GM12892 (cell line): ENCODE measurements at places on chromosomes 12 and 14.

DNA sequence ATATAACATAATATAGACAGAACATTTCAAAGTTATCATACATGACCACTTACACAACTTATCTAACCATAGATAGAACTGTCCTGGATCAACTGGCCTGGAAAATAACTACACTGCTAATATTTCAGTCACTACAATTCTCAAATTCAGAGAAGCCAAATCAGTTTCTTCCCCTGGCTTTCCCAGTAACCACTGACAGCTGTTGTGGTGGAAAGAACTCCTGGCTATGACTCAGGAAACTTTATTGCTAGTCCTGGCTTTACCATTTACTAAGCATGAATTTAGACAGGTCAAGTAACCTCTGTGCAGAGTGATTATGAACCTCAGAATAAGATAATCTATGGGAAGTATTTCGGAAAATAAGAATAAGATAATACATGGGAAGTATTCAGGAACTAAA is 244.9 kb upstream of the DIO2 start:
- no peak for DNase-seq

GRCh38 chr12:51377099-51377984 is 13.9 kb downstream of the GALNT6 start:
- DNase-seq: no peak

- no peak for DNase-seq
These were observed 883.7 kb upstream of the TMEM132C start for GRCh38 chr12:127383281-127383680.

- DNase-seq: no peak
These were observed 34.7 kb downstream of the KCNA5 start for GRCh38 chr12:5078423-5078822.

DNA sequence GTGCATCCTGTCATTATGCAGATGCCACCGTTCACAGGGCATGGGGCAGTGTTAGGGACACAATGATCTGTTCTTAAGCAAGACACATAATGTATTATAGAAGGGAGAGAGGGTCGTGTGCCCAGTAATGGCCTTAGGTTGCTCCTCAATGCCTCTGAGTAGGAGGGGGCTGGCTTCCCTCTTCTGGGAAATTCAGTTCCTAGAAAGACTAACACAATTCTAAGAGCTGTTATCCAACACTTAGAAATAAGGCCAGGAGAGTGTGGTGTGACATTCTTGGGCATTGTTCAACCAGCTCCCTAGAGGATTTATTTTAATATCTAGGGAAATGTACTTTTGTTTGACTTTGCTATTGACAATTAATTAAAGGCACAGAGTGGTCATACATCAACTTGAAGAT is 118.5 kb downstream of the ADCK1 start:
- DNase-seq: no peak

DNA sequence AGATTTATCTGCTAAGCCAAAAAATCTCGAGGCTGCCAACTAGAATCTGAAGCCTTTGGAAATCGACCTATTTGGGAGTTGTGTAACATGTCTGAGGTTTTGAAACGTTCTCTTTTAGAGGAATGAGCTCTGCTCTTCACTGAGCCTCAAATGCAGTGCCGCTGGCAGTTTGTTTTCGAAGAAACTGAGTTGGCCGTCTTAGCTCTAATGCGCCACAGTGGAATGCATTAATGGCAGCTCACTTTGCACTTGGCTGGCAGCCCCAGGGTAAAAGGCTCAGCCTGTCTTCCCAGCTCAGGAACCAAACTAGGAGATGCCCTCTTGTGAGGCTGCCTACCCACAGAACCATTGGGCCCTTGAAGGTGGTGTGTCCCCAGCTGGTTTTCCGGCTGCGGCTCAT is 53.8 kb downstream of the SFSWAP start:
- no peak for DNase-seq

DNA sequence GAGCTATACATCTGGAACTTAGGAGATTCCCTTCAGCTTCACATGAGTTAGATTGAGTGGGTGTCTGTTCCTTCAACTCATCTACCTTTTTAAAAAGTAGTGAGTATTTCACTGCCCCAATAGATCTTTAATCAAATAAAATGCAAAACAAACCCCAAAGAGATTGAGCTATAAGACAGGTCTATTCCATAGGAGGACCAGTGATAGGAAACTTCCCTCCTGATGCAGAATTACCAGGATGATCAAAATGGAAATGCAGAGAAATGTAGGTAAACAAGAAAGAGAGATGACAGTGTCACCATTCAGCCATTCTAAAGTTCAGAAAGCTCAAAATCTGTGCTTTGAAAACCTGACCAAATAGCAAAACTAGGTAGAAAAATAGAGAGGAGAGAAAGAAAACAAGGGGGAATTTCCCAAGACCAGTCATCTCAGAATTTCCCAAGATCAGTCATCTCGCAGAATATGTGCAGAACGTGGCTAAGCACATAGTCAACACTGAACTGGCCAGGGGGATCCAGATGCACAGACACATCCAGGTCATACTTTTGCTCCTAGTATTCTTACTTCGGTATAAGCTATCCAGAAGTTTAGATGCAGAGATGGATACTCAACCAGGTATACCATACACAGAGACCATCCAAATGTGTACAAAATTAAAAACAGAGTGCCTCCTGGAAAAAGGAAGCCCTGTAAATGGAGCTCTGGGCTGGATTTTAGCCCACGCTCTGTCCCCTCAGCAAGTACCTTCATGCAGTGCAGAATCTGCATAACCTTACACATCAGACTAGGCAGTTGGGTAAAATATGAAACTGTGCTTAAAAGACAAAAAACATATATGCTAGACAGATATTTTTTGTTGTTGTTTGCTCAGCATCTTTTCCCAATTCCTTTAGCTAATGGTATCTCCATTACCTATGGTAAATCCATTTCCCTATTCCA is 27.4 kb downstream of the SLC41A2 start:
- DNase-seq: peak; percentile 14

GRCh38 chr12:65074932-65075331 is 46.2 kb downstream of the WIF1 start:
- DNase-seq: no peak

DNA sequence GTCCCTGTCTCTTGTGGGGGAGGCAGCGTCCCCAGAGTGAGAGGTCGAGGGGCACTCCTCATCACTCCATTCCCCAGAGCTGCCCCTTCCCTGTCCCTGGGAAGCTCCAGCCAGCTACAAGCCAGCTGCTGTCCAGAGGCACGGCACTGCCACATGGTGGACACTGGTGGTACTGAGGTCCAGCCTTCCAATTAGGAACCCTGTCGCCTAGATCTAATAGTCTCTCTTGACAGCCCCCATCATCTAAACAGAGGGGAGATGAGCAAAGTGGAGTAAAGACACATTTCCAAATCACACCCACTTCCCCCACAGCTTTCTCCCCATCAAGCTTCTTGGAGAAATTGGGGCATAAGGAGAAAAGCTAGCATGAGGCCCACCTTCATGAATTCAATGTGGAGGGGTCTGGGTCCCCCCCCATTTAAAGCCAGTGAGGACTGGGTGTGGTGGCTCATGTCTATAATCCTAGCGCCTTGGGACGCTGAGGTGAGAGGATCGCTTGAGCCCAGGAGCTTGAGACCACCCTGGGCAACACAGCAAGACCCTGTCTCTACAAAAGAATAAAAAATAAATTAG is 2.1 kb upstream of the INHBE start:
- no peak for DNase-seq

- no peak for DNase-seq
These were observed 133.8 kb downstream of the ITPR2 start for GRCh38 chr12:26699237-26699636.

DNA sequence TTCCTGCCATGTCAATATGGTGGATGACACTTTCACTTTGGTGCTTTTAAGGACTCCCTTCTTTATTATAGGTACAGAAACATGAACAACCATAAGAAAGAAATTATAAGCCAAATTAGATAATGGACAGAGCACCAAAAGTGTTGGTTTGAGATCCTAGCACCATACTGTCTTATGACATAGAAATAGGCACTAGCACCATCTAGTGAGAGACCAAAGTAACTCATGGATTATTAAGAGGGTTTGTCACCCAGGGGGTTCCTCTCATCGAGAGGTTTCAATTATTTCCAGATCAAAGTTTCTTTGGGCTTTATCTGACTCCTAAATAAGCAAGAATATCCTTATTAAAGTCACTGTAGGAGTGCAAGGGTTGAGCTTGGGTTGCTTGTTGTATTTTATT is 153.0 kb upstream of the DIO2 start:
- DNase-seq: no peak

DNA sequence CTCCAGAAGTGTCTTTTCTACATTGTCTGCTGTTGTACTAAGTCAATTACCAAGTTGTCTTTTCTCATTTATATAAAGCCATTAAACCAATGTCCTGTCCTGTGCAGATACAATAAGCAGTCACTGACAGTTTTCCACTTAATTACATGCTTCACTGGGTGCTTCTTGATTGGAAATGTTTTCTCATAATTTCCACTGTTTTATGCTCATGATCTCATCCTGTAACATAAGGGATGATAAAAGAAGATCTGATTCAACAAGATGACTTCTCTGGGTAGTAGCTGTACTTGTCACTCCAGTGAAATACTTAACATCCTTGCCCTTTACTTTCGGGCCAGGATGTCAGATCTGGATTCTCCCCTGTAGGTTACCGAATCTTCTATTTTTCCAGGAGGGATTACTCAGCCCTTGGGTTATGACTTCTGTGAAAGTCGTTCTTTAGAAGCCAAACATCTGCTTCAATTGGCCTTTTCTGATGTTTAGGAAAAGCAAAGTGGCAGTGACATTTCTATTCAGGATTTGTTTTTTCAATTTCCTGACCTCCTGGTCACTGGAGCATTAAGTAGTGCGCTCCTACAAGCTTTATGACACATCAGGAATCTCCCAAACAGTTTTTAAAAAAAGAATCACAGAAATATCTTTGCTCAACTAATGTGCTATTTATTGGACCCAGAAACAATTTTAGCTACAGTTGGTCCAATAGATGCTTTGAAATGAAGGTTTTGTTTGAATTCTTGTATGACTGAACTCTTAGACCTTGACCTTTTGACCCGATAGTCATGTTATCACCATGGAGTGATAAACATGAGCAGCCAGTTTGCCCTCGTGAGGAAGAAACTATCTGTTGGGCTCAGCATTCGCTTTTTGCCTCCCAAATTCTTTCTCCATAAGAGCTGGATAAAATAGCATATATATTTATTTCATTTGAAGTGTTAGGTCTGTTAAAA is 234.5 kb upstream of the SSTR1 start:
- no peak for DNase-seq

GRCh38 chr14:106837870-106838269 is 1311.5 kb downstream of the TMEM121 start:
- DNase-seq: no peak

- no peak for DNase-seq
These were observed 61.2 kb downstream of the DIO3 start for GRCh38 chr14:101622251-101623076.

GRCh38 chr12:19846574-19846973 is 407.3 kb downstream of the AEBP2 start:
- no peak for DNase-seq

GRCh38 chr12:43154498-43155045 is 397.4 kb downstream of the ADAMTS20 start:
- DNase-seq: no peak

DNA sequence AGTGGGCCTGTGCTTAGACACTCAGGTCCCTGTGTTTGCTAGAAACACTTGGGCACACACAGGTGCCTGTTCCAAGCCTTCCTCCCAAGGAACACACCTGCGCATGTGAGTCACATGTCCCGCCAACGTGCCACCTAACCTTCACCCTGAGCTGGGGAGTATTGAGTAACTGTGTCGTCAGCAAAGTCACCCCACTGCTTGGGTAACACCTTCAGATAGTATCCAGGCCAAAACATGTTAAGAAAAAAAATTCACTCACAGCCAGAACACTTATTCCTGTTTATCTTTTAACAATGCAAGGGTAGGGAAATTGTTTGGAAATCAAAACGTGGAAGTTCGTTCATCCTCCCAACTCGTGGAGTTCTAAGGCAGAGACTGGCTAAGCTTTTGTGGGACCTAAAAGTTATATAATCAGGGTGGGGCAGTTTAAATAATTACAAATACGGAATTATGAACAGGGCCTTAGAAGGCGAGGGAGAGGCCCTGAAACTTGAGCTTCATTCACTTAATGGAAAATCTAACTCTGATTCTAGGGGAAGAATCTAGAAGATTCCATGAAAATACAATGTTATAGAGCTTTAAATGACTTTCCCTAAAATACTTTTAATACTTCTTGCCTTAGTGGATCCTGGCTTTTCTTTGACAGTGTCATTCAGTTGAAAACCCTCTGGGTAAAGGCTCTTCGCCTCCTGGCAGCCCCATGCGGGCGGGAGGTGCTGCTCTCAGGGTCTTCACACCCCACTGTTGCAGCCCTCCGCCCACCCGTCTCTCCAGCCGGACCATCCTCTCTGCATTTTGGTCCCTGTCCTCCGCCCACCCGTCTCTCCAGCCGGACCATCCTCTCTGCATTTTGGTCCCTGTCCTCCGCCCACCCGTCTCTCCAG is 30.3 kb upstream of the ADIPOR2 start:
- no peak for DNase-seq
